ENCODE measurements at places on chromosomes 2 and 18.

DNA sequence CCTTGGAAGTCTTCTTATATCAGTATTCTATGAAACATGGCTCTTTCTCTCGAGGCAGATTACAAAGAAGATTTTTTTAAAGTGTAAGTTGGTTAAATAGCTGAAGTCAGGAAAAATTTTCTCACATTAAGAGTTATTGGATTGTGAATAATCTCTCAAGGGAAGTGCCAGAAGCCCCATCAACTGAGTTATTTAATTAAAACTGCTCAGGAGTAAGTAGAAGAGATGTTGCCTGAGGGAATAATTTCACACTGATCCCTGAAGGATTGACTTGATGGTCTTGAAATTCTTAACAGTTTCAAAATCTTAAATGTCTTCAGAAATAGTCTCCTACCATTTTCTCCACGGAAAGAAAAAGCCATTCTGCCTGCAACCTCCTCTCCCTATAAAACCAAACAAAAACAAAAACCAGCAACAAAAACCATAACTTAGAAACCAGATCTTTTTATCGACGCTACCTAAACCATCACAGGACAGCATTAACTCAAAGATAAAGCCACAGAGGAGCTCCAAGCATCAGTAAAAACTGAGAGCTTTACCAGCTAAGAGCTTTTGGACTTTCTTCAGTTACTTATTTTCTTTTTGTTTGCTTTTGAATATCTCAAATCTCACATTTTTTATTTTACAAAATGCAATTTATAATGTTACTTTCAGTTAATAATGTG is 12.9 kb downstream of the CD226 start:
- DNase-seq = no peak

DNA sequence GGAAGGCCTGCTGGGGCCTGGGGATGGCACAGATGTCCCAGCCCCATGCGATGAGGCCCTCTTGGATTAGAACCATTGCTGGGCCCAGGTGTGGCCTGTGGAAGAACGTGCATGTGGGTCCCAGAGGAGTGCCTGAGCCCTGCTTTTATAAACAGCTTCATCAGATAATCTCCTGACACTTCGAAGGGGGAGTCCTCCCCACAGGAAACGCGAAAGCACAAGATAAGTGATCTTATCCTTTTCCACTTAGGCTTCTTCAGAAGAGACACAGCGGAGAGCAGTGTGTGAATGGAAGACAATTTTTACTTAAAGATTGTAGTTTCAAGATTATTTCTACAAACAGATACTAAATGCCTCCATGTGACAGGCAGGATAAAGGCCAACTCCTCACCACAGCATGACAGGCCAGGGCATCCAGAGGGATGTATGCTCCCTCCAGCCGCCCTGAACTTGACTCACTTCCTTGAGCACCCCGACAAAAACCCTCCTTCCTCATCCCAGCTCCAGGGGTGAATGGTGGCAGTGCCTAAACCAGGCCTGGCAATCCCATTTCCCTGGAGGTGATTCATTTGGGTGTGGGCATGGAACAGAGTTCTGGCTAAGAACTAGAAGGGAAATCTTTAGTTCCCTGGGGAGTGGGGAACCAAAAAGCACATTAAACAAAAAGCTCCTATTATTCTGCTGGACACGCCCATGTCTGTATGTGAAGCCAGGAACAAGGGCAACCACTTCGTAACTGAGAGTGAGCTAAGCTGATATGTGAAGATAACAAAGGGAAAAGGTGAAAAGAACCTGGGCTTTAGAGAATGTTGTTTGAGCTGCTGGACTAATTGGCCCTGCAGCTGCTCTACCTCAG is 56.2 kb upstream of the TMEM163 start:
- DNase-seq = no peak

- DNase-seq = no peak
Observed at GRCh38 chr2:101231937-101232730, 20.6 kb upstream of the CNOT11 start.

DNA sequence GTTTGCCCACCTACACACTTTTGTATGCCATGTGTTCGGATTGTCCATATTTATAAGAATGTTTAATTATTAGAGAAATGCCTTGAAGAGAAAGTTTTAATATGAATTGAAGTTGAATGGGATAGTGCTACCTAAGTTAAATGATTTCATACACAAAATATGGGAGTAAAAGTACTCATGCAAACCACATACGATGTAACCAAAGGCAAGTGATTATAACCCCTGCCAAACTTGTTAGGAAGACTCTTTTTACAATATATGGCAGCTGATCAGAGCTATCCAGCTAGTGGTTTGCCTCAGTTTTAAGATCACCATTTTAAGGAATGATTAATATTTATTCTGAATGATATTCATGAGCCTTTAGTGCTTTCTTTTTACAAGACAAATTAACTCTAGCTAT is 106.7 kb downstream of the MYO1B start:
- DNase-seq = no peak

DNA sequence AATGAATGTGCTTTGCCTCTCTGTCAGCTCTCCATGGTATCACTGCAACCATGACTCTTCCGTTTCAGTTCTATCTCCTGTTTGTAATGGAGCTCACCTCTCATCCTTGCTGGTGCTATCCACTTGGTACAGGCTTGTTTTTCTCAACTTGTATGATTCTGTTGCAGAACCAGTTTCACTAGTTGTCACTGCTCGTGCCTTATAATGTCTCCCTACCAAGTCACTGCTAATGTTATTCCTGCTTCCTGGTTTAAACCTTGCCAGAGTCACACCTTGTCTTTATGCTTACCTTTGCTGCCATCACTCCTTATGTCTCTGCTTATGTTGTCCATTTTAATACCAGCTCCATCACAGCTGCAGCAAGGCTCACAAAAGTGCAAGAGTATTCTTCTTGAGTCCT is 1191.0 kb upstream of the LRRTM1 start:
- no peak for DNase-seq

DNA sequence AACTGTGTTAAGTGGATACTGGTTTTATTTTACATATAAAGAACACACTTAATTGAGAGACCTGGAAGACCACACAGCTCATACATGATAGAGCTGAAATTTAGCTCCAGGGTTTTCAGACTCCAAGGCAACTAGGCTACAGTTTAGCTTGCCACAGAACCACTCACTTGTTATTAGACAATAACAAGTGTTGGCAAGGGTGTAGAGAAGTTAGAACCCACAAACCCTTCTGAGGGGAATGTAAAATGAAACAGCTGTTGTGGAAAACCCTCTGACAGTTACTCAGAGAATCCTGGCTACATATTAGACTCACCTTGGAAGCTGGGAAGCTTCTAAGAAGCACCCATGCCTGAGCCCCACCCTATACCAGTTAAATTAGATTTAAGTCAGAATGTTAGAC is 75.3 kb downstream of the MAP3K20 start:
- no peak for DNase-seq

GRCh38 chr2:28979041-28979440 is 2.1 kb upstream of the TOGARAM2 start:
- DNase-seq = no peak

GRCh38 chr2:68907920-68908253 is 36.7 kb upstream of the BMP10 start:
- DNase-seq = no peak

- no peak for DNase-seq
Observed at GRCh38 chr2:96203130-96204028, 5.2 kb downstream of the STARD7 start.
